ENCODE measurements at places on chromosomes 1 and 21.
A peak's percentile ranks its signal among the peaks of the same experiment; 100 is the strongest.

DNA sequence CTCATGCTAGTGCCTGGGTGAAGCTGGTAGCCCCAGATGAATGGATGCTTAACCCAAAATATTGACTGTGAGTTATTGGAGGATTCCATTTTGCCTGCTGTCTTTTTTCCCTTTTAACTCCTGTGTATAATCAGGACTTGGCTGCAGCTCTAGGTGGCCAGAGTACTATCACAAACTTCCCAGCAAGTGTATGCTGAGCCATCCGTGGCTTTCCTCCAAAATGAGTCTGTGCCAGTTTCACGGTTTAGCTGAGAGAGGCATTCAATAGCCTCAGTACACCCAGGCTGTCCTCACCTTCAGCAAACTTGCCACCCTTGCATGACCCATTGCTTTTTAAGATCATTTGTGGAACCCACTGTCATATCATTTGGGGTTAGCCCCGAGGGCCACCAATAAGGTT lies 5.3 kb upstream of the DPT start:
- DNase-seq, result no peak

DNA sequence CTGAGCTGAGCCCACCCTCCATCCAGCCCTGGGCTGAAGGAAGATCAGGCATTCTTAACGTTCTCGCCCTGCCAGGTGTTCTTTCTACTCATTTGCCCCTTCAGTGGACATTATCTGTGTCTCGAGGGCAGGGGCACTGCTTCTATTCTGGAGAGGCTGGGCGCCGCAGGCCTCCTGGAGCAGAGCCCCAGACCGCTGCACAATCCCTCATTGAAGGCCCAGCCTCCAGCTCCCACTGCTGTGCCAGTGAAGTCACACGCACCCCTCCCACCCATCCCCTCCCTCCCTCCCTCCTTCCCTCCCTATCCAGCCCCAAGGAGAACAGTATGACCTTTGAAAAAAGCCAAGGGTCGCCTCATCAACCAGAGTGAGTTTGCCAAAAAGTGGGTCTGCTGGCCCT lies 76.7 kb downstream of the NFASC start:
- DNase-seq, result no peak

DNA sequence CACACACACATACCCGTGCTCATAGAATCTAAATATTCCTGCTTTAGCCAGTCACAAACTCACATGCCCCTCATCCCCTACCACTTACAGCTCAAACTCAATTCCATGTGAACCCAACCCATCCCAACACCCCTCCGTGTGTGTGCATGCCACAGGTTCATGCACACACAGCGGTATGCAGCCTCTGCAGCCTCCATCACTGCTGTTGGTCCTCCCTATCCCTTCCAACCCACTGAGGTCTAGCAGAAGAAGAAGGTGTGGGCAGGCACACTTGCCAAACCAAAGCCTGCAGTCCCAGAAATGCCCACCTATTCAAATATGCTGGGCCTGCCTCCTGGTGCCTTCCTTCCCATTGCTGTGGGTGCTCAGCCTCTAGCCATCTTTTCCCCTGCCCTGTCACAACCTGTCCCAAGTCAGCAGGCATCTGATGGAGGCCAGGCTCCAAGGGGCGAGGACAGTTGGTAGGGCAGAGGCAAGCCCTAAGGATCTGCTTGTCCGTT lies 26.2 kb downstream of the SLC2A1 start:
- DNase-seq, result no peak

DNA sequence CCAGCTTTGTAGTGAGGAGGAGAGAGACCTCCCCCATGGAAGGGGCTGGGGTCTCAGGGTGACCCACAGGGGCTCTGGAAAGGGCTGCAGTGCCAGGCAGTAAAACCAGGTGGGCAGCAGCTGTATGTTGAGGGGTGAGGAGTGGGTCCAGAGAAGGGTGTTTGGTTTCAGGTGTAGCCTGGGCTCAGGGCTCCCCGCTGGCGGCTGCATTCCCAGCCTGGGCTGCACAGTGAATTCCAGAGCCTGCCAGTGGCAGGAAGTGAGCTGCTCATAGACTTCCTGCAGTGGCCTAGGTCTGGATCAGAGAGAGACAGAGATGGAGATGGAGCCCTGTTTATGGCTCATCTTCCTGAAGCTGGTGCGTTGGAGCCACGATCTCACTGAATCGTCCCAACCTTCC lies 356.4 kb downstream of the PTPRU start:
- DNase-seq, result no peak

DNA sequence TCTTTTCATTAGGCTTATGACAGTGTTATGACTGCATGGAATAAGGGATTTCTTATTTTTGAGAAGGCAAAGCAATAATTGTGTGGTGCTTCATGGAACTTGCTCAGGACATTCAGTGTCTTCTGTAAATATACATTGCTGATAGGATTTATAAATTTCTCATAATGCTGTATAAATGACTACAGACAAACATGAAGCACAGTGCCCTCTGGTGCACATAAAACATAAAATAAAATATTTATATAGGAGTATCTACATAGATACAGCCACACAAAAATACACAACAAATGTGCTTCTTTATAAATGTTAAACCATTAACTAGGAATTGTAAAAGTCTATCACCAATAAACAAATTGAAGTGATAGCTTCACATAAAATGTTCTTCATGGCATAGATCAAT lies 24.1 kb downstream of the BRINP3 start:
- DNase-seq, result no peak

- DNase-seq, result no peak
These were observed 258.9 kb downstream of the HHAT start for GRCh38 chr1:210587566-210587965.

GRCh38 chr1:215397106-215397505 lies 170.0 kb upstream of the KCTD3 start:
- no peak for DNase-seq

- DNase-seq, result peak; percentile 60
These were observed 32.1 kb downstream of the ZMYND12 start for GRCh38 chr1:42423681-42424080.

DNA sequence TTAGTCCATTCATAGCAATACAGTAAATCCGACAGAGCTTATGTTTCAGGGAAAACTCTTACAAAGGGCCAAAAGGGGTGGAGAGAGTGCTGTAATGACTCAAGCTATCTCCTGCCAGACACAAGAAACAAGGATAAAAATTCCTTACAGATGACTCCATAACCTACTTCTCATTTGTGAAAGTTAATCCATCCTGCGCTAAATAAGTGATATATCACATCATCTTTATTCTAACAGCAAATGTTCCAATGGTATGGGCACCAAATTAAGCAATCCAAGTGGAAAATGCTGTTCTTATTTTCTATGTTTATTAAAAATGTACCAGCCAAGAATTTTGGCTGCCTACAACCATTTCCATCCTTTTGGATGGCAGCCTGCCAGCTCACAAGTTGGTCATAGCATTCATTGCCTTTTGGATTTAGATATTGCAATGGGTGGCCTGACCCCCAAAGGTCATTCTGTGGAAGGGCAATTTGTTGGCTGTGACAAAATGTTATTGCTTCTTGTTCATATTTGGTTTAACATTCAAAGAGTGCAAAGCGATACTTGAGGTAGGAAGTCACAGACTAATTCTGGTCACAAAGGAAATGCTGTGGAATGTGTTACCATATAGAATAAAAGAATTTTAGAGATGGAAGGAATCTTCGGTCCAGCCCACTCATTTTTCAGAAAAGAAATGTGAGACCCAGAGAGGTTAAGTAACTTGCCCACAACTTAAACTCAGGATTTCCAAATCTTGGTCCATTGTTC lies 2.8 kb upstream of the ENAH start:
- DNase-seq, result no peak

DNA sequence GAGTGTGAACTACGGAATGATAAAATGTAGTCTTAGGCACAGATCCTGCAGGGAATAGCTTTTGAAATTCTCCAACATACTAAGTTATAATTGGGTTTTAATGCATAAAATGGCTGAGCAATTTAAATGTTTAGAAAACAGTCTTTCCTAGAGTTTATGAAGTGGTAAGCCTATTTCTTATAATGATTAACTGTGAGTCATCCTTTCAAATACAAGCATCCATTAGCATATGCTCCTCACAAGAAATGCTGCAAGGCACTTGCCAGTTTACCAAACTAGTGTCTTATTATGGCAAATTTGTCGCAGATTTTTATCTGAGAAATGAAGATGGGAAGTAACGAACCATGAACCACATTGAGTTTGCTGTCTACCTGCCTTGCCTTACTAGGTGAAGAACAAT lies 101.3 kb upstream of the ESRRG start:
- DNase-seq, result no peak

DNA sequence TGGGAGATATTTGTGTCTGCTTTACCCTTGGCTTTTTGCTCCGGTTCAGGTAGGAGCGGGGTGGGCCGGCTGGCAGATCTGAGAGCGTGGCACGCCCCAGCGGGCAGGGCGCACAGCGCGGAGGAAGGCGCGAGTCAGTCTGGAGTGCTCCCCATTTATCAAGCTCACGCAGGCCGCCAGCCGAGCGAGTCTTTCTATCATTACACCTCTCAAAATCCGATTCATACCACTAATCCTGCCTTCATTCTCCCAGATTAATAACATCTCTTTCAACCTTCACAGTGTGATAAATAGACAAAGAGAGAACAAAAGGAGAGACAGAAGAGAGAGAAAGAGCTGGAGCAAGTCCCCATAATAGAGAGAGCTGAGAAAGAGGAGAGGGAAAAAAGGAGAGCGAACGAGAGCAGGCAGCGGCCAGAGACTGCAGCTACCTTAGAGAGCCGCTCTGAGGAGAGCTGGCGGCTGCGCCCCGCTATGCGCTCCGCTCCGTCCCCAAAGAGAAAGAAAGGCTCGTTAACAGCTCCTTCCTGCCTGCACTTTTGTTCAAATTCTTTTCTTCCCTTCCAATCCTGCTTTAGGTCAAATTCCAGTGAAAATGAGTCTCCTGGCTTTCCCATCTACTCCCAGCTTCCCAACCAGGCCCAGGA lies 48.0 kb downstream of the DMAP1 start:
- DNase-seq, result no peak

DNA sequence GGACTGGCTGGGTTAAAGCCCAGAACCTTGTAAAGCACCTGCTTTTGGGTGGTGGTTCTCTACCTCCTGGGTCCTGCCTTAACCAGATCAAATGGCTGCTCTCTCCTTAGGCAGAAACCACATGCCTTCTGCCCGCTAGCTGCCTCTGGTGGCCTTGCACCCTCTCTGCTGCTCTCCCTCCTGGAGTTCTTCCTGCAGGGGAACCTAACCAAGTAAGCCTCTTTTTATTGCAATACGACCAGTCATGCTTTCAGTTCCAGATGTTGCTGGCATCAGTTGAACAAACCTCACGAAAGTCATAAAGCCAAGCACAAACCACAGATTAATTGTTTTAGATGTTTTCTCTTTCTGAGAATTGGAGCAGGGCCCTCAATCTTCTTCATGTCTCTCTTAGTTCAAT lies 118.9 kb downstream of the GDAP2 start:
- DNase-seq, result no peak

DNA sequence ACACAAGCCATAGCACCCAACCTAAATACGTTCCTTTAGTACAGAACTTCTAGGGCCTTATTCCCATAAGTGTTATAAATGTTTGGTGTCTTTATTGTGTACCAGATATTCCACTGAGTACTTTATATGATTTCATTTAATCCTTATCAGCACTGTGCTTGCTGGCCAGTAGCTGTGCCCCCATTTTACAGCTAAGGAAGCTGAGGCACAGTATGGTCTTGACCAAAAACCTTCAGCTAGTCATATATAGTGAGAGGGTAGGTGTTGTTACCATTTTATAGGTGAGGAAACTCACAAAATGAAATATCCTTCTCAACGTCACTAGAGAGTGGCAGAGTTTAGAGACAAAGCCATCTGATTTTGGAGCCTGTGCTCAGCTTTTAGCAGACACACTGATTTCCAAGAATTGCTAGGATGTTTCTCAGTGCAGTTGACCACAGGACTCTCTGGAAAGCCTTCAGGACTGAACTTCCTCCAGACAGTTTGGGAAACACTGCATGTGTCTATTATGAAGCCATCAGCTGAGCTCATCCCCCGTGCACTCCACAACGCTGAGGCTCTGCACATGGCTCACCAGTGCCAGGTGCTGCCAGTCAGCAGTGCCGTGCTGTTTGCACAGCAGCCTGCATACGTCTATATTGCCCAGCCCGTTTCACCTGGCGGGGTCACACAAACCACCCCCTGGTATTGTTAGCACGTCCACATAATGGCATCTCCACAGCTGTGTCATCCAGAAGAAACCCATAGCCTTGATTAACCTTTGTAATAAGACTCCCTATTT lies 15.4 kb downstream of the NPPA start:
- no peak for DNase-seq

GRCh38 chr1:203519053-203519840 lies 25.3 kb downstream of the OPTC start:
- DNase-seq, result no peak

DNA sequence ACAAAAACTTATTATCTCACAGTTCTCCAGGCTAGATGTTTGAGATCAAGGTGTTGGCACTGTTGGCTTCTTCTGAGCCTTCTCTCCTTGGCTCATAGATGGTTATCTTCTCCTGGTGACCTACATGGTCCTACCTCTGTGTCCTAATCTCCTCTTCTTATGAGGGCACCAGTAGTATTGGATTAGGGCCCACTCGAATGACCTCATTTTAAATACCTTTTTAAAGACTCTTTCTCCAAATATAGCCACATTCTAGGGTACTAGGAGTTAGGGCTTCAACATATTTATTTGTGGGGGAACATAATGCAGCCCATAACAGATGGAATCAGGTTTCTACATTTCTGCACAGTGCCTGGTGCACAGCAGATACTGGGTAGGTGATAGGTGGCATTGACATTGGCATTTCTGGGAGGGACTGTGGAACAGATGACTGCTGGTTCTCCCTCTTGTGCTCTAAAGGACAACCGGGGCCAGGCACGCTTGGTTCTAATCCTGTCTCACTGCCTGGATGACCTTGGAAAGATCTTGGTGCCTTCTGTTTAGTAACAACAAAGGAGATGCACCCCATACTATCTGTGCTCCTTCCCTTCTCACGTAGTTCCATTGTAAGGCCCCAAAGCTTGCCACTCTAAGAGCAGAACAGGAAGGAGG lies 140.3 kb downstream of the PLPP3 start:
- no peak for DNase-seq

DNA sequence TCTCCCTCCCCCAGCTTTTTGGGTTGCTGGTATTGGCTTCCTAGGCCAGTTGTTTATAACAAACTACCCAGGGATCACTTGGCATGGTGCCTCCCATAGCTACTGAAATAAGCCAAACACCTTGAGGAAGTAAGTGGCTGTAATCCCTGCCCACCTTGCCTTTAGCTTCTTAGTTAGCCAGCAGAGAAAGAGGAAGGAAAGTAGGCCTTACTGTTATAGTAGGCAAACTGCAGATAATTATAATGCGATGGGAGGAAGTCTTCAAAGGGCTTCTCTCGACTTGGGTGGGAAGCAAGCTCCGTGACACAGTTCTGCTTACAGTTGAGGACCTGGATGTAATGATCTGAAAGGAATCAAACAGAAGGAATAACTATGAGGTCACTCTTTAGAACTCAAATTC lies 8.2 kb downstream of the P3H1 start:
- DNase-seq, result no peak

All from NCI-H1436 (cell line).